ENCODE measurements at places on chromosomes 3 and 15. TPM values are rescaled to one million over a fixed set of nuclear protein-coding genes. Genes with fewer than 3 reads are reported as not detected.

SPATA12 gene
- total RNA-seq: not detected

DLG1 gene
- total RNA-seq: 147 TPM

FAM81A gene
- 2.2 TPM for total RNA-seq

PP2D1 gene
- not detected for total RNA-seq

ITPKA gene
- total RNA-seq: 50.0 TPM

EPHA3 gene
- 5.5 TPM for total RNA-seq

RASL12 gene
- 0.58 TPM for total RNA-seq

SLC27A2 gene
- 53.6 TPM for total RNA-seq

GOLGA6B gene
- total RNA-seq: not detected

- H3K27ac ChIP-seq: no peak overlapping the region
- H3K4me1 ChIP-seq: peaks cover 10% of the 10 kb centered on the region
Observed at GRCh38 chr3:184907681-184908649, 96.0 kb downstream of the VPS8 start.

GRCh38 chr3:129793942-129794310 lies 99.6 kb downstream of the TMCC1 start:
- no peak for DNase-seq
- H3K36me3 ChIP-seq: no peaks in the 10 kb centered on the region
- H3K27ac ChIP-seq: peak overlapping the region; percentile 57
- no peak overlapping the region for H3K4me3 ChIP-seq

DNA sequence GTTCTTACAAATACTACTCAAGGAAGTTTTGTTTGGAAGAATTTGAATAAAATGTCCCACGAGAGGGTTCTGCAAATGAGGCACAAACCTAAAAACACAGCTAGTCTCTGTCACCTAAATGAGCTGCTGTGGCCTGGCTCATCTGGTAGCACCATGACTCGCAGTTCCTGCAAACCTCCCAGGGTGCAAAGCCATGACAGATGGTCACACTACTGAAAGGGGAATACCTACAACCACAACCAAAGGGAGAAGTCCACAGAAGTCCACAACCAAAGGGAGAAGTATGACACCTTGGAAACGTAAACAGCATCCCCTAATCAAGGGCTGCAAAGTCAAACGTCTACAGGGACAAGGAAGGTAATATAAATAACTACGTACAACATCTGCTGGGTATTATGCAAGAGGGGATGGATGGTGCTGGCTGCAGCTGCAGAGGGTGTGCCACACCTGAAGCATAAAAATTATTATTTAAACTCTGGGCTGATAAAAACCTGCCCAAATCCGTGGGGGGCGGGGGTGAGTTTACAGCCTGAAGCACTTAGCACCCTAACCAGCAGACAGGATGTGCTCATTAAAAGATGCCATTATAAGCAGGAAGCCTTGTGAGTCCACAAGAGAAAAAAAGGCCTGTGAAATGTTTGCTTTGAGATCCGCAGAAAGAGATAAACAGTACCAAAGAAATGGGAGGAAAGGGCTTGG lies 184.0 kb downstream of the MAGI1 start:
- H3K27me3 ChIP-seq: no peaks in the 10 kb centered on the region
- no peaks in the 10 kb centered on the region for H3K36me3 ChIP-seq
- H3K4me1 ChIP-seq: peaks cover 30% of the 10 kb centered on the region
- DNase-seq: no peak

GRCh38 chr15:82951472-82952157 lies 905 bp downstream of the HOMER2 start:
- H3K4me1 ChIP-seq: peaks cover 10% of the 10 kb centered on the region
- H3K27me3 ChIP-seq: no peaks in the 10 kb centered on the region
- no peaks in the 10 kb centered on the region for H3K36me3 ChIP-seq
- peak; percentile 20 for DNase-seq
- peak overlapping the region; percentile 68 for H3K4me3 ChIP-seq
- peak overlapping the region; percentile 88 for H3K27ac ChIP-seq

GRCh38 chr3:192919901-192920300 lies 2.2 kb upstream of the MB21D2 start:
- H3K4me3 ChIP-seq: no peak overlapping the region
- H3K4me1 ChIP-seq: peaks cover 44% of the 10 kb centered on the region
- peaks cover 33% of the 10 kb centered on the region for H3K27me3 ChIP-seq

DNA sequence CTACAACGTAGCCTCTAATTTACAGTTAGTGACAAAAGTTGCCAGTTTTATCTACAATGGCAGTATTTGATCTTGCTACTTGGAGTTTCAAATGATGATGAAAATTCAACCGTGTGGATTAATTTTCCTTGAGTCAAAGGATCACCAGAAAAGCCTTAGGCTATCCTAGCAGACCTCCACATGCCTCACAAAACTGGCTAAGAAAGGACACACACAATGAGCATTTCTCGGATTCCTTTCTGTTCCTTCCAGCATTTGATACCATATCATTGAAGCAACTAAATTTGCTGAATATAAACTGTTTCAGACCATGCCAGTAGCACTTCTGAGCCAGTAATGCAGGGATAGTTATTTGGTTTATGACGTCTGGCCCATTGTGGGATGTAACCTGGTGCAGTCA lies 587.4 kb upstream of the MDFIC2 start:
- no peaks in the 10 kb centered on the region for H3K36me3 ChIP-seq
- no peaks in the 10 kb centered on the region for H3K27me3 ChIP-seq
- H3K4me1 ChIP-seq: no peaks in the 10 kb centered on the region
- no peak for DNase-seq
- no peak overlapping the region for H3K27ac ChIP-seq
- H3K4me3 ChIP-seq: no peak overlapping the region

- no peak overlapping the region for H3K4me3 ChIP-seq
- DNase-seq: no peak
- no peaks in the 10 kb centered on the region for H3K4me1 ChIP-seq
- no peaks in the 10 kb centered on the region for H3K27me3 ChIP-seq
- no peaks in the 10 kb centered on the region for H3K36me3 ChIP-seq
Observed at GRCh38 chr15:99211926-99212325, 37.5 kb downstream of the TTC23 start.

- no peaks in the 10 kb centered on the region for H3K27me3 ChIP-seq
- no peak for DNase-seq
- H3K4me3 ChIP-seq: no peak overlapping the region
- no peak overlapping the region for H3K27ac ChIP-seq
- no peaks in the 10 kb centered on the region for H3K36me3 ChIP-seq
Observed at GRCh38 chr3:146854523-146854922, 249.4 kb upstream of the PLSCR5 start.

DNA sequence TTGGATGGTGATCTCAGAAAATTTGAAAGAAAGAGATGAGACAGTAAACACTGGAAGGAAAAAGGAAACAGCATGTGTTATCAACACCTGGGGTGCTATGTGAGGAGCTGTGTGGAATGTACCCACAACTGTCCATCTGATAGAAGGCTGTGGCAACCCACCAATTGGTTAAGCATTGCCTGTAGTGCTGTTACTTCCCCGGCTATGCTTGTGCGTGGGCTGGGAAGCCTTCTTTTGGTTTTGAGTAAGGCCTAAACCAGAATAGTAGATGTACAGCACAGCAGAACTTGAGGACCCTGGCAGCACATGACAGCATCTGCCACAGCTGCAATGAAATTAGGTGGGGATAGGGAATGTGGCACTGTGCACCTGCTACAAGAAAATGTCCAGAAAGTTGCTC lies 184.5 kb downstream of the FHIT start:
- H3K27me3 ChIP-seq: no peaks in the 10 kb centered on the region
- H3K27ac ChIP-seq: no peak overlapping the region
- H3K36me3 ChIP-seq: no peaks in the 10 kb centered on the region
- DNase-seq: no peak

- no peaks in the 10 kb centered on the region for H3K4me1 ChIP-seq
- H3K4me3 ChIP-seq: no peak overlapping the region
- H3K27ac ChIP-seq: no peak overlapping the region
- H3K36me3 ChIP-seq: no peaks in the 10 kb centered on the region
- H3K27me3 ChIP-seq: no peaks in the 10 kb centered on the region
Observed at GRCh38 chr3:153293265-153293664, 131.2 kb downstream of the RAP2B start.

GRCh38 chr3:192060160-192060781 lies 599.3 kb downstream of the PYDC2 start:
- no peaks in the 10 kb centered on the region for H3K27me3 ChIP-seq
- no peak overlapping the region for H3K4me3 ChIP-seq
- DNase-seq: peak; percentile 11
- no peaks in the 10 kb centered on the region for H3K4me1 ChIP-seq

DNA sequence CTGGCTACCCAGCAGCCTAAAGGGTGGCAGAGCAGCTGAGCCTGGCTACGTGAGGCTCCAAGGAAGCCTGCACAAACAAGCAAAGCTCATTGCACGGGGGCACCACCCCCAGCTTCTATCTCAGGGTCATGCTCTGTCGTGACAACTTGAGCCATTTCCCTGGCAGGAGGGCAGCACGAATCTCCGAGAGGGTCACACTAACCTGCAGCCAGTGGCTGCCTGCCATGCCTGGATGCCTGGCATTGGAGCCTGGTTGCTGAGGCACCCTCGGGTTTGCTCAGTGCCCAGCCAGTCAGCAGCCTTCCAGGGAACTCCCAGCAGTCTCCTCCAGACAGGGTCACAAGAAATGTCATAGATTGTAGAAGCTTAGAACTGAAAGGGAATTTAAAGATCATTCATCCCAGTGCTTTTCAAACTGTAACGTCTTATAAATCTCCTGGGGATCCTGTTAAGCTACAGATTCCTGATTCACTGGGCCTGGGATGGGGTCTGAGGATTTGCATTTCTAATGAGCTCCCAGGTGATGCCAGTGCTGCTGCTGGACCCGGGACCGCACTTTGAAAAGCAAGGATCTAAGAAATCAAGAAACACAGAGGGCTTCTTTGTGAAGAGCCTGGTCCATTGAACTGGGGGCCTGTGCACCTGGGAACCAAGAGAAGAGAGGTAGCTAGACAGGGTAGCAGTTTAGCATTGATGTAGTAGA lies 48.4 kb downstream of the TMEM266 start:
- H3K4me3 ChIP-seq: no peak overlapping the region
- H3K27me3 ChIP-seq: no peaks in the 10 kb centered on the region
- H3K36me3 ChIP-seq: no peaks in the 10 kb centered on the region
- H3K4me1 ChIP-seq: no peaks in the 10 kb centered on the region

DNA sequence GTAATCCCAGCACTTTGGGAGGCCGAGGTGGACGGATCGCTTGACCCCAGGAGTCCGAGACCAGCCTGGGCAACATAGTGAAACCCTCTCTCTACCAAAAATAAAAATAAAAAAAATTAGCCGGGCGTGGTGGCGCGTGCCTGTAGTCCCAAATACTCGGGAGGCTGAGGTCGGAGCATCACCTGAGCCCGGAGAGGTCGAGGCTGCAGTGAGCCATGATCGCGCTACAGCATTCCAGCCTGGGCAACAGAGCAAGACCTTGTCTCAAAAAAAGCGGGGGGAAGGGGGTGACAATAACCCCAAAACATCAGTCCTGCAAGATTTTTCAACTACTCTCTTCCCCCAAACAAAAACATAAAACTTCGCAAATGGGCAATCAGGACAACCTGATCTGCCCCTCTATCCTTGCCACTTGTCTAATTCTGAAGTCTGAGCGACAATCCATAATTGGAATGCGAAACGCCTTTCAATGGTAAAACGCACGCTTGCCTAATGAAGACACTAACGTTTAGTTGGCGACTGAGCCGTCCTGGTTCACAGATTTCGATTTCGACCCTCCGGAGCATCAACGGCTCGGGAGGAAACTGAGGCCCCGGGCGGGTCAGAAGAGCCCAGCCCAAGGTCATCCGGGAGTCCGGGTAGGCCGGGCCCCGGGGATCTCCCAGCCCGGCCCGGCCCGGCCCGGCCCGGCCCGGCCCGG lies 868 bp downstream of the BTBD1 start:
- H3K36me3 ChIP-seq: peaks cover 4% of the 10 kb centered on the region
- H3K4me3 ChIP-seq: peak overlapping the region; percentile 98
- DNase-seq: peak; percentile 25
- peak overlapping the region; percentile 97 for H3K27ac ChIP-seq

DNA sequence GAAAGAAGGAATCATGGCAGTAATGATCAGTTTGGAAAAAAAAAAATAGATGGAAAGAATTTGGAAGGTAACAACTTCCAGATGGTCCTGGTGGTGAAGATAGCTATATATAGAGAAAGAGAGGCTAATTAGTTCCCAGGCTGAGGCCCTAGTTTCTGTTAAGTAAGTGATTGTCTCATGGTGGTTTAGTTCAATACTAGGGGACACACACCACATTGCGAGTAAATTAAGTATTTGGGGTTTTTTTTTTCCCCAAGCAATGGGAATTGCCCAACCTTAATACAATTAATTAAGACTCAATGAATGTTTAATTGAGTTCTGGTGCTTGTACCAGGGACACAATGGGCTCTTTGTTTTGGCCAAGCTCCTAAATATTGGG lies 143.8 kb upstream of the WNT5A start:
- no peak for DNase-seq
- H3K27ac ChIP-seq: peak overlapping the region; percentile 10
- H3K4me3 ChIP-seq: no peak overlapping the region
- no peaks in the 10 kb centered on the region for H3K36me3 ChIP-seq

GRCh38 chr15:84009616-84010015 lies 226.0 kb upstream of the GOLGA6L4 start:
- H3K27ac ChIP-seq: no peak overlapping the region
- H3K27me3 ChIP-seq: no peaks in the 10 kb centered on the region
- peaks cover 15% of the 10 kb centered on the region for H3K36me3 ChIP-seq
- no peak for DNase-seq
- no peak overlapping the region for H3K4me3 ChIP-seq

DNA sequence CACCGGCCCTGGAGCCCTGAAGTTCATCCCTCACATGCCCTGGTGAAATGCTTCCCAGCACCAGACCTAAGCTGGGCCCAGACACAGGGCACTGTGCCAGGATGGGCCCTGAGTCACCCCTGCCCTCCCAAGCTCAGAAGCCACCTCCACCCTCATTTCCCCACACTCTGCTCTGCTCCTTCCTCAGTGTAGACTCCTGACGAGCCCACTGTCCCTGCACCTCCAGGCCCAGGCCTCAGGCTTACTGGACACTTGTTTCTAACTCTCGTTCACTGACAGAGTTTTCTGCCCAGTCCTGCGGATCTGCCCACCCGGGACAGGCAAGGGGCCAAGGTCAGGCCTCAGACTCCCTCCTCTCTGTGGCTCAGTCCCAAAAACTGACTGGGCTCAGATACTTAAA lies 112.6 kb upstream of the RNF7 start:
- no peaks in the 10 kb centered on the region for H3K27me3 ChIP-seq
- no peak overlapping the region for H3K4me3 ChIP-seq
- no peak overlapping the region for H3K27ac ChIP-seq
- no peaks in the 10 kb centered on the region for H3K4me1 ChIP-seq

DNA sequence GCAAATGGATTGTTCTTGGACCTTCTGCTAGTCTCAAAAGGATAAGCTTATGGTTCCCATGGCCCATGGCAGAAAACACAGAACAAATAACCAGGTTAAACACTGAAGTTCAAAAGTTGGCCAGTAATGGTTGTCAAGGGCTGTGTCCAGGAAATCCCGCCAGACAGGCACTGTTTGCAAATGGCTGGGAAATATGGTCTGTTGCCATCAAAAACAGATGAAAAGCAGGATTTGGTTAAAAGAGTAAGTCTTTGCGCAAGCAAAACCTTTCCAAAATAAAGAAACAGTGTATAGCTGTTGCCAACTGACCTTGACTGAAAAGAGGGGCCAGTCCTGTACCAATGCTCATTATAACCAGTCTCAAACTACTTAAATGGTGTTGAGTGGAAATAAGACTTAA lies 58.6 kb downstream of the WWTR1 start:
- DNase-seq: no peak
- no peaks in the 10 kb centered on the region for H3K27me3 ChIP-seq
- H3K36me3 ChIP-seq: no peaks in the 10 kb centered on the region
- H3K4me1 ChIP-seq: peaks cover 58% of the 10 kb centered on the region
- H3K4me3 ChIP-seq: no peak overlapping the region
